AG04449 (cell line): ENCODE measurements at places on chromosomes 4 and X.
A peak's percentile ranks its signal among the peaks of the same experiment; 100 is the strongest.

- peak; percentile 91 for DNase-seq
These were observed 171.9 kb downstream of the DKK2 start for GRCh38 chr4:106864231-106864630.

GRCh38 chr4:76197971-76198410, 15.6 kb downstream of the SCARB2 start:
- no peak for DNase-seq

- no peak for DNase-seq
These were observed 14.6 kb upstream of the NKX3-2 start for GRCh38 chr4:13558881-13559280.

DNA sequence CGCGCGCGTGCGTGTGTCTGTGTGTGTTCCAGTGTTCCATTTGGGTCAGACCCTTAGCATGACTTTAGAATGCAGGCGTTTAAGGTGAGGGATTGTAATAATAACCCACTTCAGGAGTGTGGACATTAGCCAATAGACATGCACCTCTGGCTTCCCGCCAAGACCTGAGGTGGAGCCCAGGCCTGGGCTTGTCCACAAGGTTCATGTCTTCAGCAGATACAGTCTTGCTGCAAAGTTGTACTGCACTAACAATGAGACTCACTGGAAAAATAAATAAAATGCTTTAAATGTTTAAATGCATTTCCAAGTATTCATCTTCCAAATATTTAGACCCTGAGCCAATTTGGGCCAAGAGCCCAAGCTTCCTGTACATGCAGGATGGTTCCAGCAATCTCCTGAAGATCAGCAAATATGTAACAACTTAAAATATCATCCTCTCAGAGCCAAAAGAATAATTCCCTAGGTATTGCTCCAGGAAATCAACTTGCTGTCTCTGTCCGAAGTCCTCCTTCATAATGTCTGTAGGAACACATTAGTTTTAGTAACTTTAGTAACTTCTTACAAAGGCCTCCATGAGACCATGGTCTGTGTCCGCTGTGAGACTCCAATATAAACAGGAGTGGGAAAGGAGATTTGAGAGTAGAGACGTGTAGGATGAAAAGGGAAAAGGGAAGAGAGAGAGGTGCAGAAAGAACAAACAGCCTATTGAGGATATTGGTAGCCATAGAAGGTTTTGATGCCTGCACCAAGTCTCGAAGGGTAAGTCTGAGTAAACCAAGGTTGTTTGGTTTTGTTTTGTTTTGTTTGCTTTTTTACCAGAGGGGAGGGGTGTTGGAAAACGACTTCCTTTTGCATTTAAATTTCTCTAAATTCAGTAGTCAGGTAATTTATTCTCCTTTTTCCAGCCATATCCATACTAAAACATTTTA, 98.5 kb upstream of the KLF3 start:
- peak; percentile 49 for DNase-seq

DNA sequence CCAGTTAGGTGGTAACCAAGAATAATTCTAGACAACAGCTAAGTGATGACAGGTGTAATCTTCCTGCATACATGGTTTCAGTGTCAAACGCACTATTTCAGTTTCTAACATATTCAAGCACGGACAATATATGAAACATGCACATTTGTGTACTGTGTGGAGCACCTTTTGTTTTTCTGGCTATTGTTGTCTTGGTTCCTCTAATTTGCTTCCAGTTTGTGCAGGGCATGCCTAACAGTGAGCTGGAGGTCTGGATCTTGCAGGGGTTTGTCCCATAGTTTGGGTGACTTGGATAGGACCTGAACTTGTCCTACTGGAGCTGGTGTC, 70.5 kb upstream of the TBC1D9 start:
- no peak for DNase-seq

DNA sequence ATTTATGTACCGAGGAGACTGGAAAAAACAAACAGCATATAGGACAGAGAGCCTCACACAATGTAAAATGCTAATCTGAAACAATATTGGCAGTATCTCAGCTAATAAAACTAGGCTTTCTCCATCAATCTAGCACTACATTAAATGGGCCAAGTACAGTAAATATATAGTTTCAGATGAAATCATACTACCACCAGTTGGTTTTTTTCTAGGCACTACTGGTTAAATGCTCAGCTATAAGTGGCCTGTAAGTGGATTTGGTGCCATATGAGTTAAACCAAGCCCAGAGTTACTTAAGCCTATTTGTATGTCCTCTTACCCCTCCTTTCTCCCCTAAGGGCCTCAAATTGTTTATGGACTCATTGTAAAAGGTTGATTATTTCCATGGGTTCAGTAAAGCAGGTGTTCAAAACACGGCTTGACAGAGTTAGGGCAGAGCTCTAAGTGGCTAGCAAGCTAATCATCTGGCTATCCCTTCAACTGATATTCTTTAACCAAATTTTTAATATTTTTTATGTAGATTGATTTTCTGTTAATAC, 57.5 kb downstream of the FAM13A start:
- no peak for DNase-seq

DNA sequence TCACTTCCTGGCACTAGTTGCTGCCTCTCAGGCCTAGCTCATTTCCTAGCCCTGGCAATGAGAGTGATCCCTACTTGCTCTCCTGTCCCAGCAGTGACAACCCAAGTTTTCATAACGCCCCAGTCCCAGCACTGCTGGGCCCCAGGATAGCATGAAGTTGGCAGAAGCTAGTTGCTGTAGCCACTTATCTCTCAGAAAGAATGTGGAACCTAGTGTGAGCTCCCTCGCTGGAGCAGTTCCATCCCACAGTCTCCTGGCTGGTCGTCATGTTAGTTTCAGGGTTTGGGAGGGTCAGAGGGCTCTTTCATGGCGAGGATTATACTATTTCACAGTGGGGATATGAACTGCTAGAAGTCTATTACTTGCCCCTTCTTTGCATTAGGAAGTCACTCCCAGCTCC, 5.1 kb downstream of the PF4 start:
- DNase-seq: no peak

- DNase-seq: no peak
These were observed 6.2 kb upstream of the CXCL3 start for GRCh38 chr4:74044677-74045076.

DNA sequence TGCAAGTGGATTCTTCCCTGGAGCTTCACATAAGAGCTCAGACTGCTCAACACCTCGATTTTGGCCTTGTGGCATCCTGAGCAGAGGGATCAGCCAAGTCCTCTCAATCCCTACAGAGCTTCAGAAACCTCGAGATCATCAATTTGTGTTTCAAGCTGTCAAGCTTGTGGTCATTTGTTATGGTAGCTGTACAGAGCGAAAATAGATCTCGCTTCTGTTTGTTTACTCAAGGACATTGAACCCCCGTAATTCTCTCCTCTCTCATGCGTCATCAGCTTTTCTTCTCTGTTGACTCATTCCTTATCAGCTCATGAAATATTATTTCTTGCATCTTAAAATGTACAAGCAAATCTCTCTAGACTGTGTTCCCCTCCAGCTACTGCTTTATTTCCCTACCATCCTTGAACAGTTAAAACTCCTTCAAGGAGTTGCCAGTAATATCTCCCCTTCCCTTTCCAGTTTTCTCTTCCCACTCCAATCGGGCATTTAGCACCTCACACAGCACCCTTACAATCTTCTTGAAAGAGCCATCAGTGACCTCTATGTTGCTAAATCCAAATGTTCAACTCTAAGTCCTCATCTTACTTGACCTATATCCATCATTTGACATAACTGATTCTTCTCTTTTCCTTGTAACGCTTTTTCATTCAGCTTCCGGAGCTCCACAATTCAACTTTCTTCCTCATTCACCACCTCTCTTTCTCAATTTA, 106.2 kb upstream of the FAT1 start:
- peak; percentile 80 for DNase-seq
